ENCODE measurements at places on chromosomes 11 and 22.
A peak's percentile ranks its signal among the peaks of the same experiment; 100 is the strongest.

DNA sequence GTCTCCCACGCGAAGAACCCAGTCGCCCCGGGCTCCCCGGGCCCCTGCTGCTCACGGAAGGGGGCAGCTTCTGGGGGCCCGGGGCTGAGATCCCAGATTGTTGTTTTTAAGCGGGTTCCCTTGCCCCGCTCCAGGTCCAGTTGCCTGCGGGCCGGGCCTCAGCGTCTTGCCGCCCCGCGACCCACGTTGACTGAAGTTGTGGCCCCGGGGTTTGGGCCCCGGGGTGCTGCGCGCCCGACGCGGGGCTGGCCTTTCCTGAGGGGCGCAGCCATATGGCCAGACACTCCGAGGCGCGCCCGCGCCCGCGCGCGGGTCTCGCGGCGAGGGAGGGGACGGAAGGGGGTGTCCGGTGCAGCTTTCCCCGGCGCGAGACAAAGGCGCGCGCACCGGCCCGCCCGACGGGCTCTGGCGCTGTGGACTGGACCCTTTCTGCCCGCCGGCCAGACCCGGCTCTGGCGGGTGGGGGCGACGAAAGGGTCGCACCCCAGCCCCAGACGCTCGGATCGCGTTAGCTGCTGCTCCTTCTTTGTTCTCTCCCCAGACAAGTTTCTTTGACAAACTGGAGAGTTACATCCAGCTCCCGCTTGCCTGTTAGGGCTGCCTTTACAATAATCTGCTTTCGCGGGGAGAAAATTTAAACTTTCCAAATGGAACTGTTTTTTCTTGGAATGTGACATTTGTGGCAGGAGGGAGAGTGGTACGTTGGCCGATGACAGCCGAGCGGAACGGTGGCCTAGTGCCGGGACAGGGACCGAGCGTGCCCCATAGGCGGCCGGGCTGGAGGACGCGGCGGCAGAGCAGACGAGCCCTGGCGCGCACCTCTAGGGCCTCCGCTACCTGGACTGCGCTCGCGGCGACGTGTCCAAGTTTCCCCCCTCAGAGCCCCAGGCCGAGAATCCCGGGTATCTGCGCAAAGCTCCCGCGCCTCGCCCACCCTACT is 716 bp downstream of the AMOTL1 start:
- peak; percentile 26 for DNase-seq

DNA sequence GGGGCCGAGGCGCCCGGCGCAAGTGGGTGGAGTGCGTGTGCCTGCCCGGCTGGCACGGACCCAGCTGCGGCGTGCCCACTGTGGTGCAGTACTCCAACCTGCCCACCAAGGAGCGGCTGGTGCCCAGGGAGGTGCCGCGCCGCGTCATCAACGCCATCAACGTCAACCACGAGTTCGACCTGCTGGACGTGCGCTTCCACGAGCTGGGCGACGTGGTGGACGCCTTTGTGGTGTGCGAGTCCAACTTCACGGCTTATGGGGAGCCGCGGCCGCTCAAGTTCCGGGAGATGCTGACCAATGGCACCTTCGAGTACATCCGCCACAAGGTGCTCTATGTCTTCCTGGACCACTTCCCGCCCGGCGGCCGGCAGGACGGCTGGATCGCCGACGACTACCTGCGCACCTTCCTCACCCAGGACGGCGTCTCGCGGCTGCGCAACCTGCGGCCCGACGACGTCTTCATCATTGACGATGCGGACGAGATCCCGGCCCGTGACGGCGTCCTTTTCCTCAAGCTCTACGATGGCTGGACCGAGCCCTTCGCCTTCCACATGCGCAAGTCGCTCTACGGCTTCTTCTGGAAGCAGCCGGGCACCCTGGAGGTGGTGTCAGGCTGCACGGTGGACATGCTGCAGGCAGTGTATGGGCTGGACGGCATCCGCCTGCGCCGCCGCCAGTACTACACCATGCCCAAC is 14.1 kb upstream of the MIEF1 start:
- DNase-seq = no peak

GRCh38 chr11:2147391-2147790 is 8.2 kb upstream of the IGF2 start:
- DNase-seq = no peak

DNA sequence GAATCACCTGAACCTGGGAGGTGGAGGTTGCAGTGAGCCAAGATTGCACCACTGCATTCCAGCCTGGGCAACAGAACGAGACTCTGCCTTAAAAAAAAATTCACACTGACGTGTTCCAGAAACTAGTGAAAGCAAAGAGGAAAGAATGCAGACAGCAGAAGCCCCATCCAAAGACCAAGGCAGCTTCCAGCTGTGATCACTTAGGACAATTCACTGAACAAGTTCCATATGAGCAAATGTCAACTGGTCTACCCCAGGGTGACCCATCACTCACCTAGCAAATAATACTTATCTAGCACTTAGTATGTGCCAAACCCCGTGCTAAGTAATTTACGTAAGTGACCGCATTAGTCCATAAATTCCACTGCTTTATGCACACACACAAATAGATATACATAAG is 138.9 kb downstream of the LARGE1 start:
- DNase-seq = no peak

GRCh38 chr22:19873138-19873959 is 18.7 kb upstream of the GNB1L start:
- no peak for DNase-seq
